Left ventricle myocardium superior (tissue), 1 donor: ENCODE measurements at places on chromosomes 13 and 19.

- peak; percentile 53 for DNase-seq
Measured at GRCh38 chr19:53432088-53432661, 391 bp downstream of the ZNF761 start.

DNA sequence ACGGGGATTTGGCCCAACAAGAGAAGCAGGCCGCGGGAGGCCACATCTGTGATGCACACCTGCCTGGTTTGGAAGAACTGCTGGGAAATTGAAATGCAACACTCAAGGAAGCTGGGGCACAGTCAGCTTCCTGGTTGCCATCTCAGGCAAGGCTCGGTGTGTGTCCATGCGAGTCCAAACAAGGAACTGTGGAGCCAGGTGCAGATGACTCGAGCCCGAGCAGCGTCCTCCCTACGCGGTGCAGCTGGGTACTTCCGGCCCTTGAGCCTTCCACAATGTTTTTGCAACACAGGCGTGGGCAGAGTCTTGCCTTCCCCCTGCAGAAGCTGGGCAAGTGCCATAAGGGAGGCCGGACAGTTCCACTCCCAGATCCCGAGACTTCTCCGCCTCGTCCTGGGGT lies 94.6 kb downstream of the CRYL1 start:
- DNase-seq = no peak

GRCh38 chr19:10327793-10328192 lies 5.5 kb downstream of the RAVER1 start:
- DNase-seq = no peak

DNA sequence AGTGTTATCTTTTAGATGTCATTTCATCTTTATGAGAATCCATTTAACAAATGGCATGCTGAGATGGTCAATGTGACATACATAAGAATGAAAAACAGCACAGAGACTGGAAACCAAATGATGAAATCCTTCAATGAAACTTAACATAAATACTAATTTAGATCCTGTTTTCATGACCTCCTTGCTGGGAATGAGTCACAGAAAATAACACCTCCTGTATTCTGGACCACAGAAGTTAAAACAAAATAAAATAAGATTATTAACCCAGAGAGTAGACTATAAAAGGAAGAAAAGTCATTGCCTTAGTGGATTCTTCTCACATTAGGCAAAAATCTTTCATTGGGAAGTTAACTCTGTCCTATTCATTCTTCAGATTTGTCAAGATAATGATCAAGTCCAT lies 1.6 kb downstream of the DIAPH3 start:
- DNase-seq = no peak

DNA sequence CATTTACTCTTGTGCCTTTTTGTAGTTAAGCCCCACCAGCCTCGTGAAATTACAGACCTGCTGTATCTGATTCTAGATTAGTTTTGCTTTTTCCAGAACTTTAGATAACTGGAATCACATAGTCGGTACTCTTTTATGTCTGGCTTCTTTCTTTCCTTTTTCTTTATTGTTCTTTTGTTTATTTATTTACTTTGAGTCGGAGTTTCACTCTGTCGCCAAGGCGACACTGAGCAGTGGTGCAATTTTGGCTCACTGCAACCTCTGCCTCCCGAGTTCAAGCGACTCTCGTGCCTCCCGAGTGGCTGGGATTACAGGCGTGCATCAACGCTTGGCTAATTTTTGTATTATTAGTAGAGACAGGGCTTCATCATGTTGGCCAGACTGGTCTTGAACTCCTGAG lies 6.0 kb upstream of the NCCRP1 start:
- no peak for DNase-seq

- DNase-seq = no peak
Measured at GRCh38 chr19:56123266-56123891, 2.3 kb upstream of the ZNF787 start.

- DNase-seq = no peak
Measured at GRCh38 chr19:15680478-15681322, 7.8 kb downstream of the CYP4F12 start.

DNA sequence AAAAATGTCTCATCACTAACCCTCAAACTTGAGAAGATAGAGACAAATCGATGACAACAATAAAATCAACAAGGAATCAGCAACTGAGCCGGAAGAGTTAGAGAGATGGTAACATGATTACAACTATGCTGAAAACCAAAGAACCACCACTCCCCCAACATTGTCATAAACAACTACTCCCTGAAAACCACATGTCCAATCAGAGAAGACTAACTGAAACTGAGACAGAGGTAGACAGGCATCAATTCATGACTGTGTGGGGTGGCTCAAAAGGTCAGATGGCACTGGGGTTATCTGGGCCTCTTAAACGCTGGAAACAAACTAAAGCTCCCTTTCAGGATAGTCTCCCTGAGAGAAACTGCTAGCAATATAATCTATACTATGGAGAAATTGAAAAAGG lies 488.8 kb downstream of the KCTD12 start:
- DNase-seq = no peak

DNA sequence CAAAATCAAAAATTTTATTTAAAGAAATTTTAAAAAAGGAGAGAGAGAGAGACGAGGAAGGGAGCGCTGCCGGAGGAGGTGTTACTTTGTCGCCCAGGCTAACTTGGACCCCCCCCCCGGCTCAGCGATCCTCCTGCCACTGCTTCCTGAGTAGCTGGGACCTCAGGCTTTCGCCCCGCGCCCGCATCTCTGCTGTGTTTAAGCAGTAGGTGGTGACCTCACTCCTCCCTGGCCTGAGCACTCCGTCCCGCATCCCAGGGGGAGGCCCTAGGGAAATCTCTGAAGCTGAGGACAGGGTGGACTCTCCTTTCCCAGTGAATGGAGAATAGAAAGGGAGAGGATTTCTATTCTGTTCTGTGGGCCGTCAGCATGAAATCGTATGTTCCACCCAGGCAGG lies 485 bp upstream of the ZNF845 start:
- peak; percentile 59 for DNase-seq

DNA sequence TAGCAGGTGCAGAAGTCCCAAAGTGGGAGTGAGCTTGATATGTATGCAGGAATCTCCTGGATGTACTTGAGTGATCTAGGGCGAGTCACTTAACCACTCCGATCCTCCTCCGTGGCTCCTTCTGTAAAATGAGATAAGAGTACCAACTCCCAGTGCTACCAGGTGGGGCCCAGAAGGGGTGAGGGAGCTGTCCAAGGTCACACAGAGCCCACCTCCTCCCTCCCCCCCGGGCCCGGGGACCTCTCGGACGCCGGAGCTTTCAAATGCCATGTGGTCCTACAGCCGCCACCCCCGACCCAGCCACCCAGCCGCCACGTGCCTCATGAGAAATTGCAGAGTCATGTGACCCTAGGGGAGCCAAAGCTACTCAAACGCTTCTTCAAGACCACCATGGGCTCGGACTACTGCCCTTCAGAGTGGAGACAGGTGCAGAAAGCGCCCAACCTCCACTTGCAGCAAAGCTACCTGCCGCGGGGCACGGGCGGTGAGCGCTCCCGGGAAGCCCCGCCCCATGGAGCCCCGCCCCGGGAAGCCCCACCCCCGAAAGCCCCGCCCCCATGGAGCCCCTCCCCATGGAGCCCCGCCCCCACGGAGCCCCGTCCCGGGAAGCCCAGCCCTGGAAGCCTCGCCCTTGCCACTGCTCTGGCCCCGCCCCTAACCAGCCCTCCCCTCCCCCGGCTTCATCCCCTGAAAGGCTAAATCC lies 10.1 kb upstream of the ZNF358 start:
- no peak for DNase-seq

DNA sequence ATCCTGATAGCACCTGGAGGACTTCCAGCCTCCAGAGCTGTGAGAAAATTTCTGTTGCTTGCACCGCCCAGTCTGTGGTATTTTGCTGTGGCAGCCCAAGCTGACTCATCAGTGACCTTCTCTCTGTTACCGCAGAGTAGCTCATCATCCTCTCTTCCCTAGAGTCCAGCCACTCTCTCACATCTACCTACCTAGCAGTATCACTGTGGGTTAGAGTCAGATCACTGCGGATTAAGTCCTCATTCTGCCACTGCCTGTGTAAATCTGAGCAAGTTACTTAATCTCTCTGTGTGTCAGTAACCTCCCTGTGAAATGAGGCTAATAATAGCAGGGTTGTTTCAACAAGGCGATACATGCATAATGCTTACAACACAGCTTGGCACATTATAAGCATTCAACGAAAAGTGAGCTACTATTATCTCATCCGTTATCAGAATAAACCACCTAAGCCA lies 40.3 kb upstream of the USPL1 start:
- DNase-seq = no peak

DNA sequence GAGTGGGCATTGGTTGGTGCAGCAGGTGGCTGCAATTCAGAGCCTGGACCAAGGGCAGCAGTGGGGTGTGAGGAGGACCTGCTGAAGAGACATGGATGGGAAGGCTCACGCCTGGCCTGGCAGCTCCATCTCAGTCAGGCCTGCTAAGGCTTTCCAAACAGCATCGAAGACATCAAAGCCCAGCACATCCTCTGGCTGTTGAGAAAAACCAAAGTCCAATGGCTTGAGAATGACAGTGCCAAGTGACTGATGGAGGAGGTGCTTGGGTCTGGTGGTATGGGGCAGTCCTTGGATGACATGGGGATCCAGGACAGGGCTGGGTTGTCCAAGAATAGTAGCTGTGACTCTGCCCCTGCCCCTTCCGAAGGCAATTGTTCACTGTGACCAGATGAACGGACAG lies 19.0 kb upstream of the XPO4 start:
- DNase-seq = no peak

- DNase-seq = no peak
Measured at GRCh38 chr13:30711375-30711774, 24.0 kb upstream of the ALOX5AP start.

DNA sequence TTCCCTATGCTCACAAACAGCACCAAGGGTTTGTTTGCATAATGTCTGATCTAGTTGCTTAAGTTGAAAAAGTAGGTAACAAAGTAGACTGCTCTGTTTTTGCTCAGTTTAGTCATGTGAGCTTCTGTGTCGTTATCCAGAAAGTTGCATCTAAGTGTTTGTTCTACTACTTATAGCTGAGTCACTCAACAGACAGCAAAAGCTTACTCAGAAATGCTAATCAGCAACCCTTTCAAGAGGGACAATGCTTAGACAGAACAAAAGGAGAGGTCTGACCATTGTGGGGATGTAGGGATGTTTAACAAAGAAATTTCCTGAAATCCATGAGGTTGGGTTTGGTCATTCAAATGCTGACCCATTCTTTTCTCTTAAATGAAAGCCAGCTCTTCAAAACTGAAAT lies 106.4 kb downstream of the ATP8A2 start:
- no peak for DNase-seq

GRCh38 chr13:47886314-47886713 lies 114.8 kb downstream of the SUCLA2 start:
- DNase-seq = no peak

- DNase-seq = no peak
Measured at GRCh38 chr13:44719857-44720671, 143.9 kb upstream of the TSC22D1 start.

DNA sequence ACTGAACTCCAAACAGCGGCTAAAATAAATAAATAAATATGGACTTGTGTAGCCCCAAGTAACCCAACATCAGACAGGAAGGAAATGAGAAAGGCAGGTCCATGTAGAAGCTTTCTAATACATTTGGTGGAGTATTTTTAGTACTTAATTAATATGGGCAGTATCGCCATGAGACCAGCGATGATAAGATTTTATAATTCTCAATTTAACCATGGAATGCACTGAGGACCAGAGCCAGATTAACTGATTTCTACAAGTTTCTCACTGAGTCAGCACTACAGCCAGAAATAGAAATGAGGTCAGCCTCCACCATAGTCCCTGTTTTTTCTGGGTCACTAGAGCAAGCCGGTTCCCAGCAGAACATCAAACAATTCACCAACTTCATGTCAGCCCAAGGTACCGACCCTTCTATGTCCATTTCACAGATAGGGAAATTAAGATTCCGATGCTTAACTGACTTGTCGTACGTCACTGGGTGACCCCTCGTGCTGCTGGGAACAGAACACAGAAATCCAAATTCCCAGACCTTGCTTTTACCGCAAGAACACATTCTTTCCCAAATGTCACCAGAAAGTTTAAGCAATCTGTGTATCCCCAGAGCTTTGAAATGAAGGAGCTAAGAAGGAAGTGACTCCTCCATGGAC lies 90.4 kb downstream of the COL4A1 start:
- no peak for DNase-seq

GRCh38 chr19:50333737-50334617 lies 4.8 kb upstream of the KCNC3 start:
- peak; percentile 91 for DNase-seq

DNA sequence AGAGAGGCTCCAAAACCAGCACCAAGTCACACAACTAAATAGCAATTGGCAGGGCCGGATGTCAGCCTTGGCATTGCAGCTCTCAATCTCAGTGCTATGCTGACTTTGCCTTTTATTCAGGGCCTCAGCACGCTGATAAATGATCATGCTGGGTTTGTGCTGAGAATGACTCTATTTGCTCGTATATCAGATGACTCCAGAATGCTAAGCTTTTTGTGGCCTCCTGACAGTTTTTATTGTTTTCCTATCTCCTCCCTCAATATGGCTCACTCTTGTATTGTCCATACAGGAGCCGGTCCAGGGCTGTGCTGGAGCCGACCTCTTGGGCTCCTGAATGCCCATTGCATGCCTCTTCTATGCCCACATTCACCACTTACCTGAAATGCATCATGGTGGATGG lies 211.0 kb downstream of the EFNB2 start:
- DNase-seq = no peak

DNA sequence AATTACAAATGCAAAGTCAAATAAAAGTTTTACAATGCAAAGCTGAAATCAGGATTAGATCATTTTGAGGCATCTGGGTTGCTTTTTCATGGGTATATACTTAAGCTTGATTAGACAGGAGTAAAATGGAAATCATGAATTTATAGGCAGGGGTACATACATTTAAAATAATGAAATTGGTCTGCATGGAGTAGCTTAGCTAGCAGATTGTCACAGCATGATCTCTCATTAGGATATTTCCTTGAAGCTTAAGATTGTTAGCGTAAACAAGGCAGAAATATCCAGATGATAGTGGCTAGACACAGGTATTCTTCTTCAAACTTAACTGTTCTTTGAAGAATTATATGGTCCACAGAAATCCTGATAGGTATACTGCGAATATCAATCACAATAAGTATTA lies 1627.0 kb upstream of the PCDH20 start:
- DNase-seq = no peak

DNA sequence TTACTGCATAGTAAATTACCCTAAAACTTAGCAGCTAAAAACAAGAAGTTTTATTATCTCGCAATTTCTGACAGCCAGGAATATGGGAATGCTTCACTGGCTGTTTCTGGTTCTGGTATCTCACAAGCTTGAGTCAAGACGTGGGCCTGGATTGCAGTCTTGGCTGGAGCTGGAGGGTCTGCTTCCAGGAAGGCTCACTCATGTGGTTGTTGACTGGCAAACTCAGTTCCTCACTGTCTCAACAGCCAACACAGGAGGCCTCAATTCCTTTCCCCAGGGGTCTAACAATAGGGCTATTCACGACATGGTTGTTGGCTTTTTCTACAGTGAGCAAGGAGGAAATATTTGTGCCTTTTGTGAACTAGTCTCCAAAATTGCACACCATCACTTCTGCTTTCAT lies 146.3 kb downstream of the GPC5 start:
- DNase-seq = no peak

DNA sequence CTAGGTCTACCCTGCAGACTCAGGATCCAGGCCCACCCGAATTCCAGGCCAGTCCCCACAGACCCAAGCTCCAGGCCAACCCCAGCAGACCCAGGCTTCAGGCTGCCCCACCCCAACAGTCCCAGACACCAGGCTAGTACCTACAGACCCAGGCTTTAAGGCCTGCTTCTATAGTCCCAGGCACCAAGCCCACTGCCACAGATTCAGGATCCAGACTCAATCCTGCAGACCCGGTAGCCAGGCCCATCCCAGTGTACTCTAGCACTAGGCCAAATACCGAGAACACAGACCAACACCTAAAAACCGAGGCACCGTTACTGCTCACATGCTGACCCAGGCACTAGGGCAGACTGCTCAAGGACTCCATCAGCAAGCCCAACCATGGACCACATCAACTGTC lies 862.3 kb downstream of the UQCRFS1 start:
- no peak for DNase-seq
